ENCODE measurements at places on chromosomes 5 and 9.

DNA sequence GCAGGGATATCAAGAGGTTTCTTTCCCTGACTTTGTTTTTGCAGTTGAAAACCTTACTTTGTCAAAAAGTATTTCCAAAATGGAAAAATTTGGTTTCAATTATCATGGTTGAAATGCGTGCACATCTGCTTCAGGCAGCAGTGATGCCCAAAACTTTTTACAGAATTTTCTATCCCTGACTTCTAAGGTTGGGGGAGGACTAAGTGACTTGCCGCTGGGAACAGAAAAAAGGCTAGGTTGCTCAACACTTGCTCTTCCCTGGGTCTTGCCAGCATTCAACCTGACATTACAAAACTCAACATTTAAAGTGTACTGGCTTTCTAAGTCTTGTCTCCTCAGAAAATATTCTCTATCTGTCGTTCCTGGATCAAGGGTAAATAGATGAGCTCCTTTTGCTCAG lies 4.7 kb downstream of the KLHL3 start:
- DNase-seq = no peak

DNA sequence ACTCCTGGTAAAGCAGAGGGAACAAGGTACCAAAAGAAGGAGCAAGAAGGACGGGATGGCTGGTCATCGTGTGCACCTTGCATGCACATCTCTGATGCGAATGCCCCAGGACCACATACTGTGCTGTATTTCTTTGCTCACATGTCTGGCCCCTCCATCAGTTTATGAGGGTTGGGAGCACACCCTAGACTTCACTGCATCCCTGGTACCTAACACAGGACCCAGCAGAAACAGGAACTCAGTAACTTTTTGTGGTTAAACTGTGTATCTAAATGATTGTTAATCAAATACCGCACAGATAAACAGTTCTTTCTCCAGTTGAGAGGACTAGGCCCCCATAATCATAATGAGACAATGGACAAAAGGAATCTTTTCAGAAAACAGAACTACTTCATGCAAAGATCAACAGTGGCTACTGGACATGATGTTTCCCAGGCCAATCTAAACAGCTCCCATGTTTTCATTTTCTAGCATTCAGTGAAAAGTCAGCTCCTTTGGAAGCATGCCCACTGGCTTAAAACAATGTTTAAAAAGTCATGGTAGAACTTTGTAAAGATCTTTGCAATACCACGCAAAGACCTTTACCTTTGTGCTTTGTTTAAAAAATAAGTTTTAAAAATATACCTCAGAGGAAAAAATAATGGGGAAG lies 55.5 kb upstream of the IFNK start:
- DNase-seq = no peak

DNA sequence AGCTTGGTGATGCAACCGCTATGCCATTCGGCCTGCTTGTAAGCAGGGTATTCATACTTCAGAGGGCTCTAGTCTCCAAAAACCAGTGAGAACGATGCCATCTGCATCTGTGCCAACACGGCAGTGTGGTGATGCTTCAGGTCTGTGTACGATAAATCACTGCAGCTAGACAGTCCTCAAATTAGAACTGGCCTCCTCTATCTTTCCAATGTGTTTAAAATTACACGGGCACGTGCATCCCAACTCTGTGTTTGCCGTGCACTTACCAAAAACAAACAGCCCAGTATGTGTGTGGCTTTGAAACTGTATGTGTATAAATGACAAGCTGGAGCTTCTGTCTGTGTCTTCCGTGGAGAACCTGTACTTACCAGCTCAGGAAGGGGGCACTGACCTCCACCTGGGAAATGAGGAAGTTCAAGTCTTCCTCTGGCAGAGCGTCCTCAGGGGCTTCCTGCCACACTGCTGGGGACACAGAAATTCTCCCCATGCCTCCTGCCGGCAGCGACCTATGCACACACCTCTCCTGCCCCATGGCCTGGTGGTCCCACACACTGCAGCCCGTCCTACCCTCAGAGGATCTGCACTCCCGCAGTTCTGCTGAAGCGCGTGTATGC lies 12.3 kb downstream of the MED10 start:
- peak; percentile 15 for DNase-seq

DNA sequence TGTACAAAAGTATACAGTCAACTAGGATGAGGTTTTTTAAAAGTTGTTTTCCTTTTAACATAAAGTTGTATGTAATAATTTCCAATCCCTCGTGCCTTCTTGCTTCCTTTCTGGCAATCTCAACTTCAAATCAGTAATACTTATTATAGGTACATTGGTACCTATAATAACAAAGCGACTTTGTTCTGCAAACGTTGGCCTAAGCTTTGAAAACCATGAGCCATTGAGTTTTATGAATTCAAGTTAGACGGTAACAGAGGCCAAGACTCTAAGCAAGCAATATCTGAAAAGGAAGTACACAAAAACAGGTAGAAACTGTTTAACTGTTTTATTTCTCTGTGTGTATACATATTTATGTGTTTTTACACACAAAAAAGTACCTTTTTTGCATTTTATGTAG lies 135.2 kb upstream of the GRHPR start:
- no peak for DNase-seq

DNA sequence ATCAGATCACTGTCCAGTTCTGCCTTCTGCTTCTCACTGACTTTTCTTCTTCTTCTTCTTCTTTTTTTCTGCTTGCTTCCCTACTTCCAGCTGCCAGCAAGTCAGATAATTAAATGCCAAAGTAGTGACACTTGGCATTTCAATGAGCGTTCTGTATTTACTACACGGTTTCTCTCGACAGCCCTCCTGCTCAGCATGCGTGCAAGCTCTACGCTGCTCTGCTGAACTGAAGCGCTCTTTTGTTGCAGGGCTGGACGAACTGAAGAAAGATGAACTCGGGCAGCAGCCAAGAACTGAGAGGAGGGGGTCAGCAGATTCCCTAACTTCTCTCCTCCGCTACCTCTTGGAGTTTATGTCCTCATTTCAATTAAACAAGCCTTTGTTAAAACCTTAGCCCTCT lies 319.1 kb downstream of the GLIS3 start:
- DNase-seq = no peak

GRCh38 chr5:147731431-147732290 lies 50.9 kb downstream of the JAKMIP2 start:
- DNase-seq = no peak

- no peak for DNase-seq
These were observed 20.7 kb downstream of the HK3 start for GRCh38 chr5:176878463-176878862.

- no peak for DNase-seq
These were observed 101.9 kb downstream of the FBXL7 start for GRCh38 chr5:15601853-15602252.

DNA sequence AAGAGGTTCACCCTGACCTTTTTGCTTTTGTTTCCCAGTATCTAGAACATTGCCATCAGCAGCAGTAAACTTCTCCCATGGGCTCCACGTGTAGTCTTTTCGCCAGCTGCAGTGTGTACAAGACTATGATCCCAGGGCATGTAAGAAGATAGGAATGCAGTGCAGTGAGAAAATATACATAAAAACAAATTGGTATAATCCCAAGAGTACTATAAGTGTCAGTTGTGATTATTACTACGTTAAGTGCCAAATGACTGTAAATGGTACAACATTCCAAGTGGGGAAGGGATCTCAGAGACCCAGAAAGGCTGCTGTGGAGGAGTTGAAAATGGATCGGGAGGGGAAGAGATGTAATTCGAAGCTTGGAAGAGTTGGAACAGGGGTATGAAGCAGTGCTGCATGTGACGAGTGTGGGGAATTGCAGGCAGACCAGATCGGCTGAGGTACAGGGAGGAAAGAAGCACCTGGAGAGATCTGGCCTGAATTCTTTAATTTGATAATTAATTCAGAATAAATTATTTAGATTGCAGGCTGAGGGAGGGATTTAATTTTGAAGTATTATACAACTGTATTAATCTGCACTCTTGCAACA lies 95.1 kb downstream of the FBXL7 start:
- DNase-seq = no peak

All from germinal center (tissue), 1 donor.